CD4-positive, alpha-beta T cell treated with Interleukin-10 for 1 hour (primary cell): ENCODE measurements at places on chromosomes 4 and X.

- DNase-seq, result no peak
Observed at GRCh38 chr4:184937745-184938144, 80.5 kb upstream of the HELT start.

- DNase-seq, result no peak
Observed at GRCh38 chrX:38824176-38824575, 22.9 kb downstream of the MID1IP1 start.

DNA sequence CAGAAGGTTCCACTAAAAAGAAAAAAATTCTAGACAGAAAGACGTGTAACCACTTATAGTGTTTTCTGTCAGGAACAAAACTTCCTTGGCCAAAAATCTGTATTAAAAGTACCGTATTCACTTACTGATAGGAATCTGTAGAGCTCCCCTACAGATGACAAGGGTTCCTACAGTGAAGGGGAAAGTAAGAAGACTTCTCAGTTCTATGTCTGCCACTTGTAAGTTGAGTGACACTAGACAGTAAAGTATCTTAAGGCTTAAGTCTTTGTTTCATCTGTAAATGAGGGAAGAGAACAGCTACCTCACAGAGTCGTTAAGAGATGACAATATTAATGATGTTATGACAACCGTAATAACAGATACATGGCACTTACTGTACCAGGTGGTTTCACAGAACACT, 3.3 kb downstream of the COQ2 start:
- peak; percentile 15 for DNase-seq

DNA sequence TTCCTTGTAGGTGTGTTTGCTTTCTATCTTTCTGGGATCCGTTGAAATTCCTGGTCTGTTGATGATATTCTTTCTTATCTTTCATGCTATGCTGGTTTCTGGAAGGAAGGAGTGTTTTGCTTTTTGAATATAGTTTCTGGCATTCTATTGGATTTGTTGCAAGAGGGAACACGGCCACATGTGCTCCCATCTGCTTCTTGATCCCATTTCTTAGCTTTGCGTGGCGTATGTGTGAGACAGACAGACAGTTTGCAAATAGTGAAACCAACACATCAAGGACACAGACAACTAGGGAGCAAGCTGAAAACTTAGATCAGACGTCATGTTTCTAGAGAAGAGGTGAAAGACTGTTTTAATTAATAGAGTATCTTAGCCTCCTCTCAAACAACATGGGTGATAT, 261.9 kb upstream of the PUDP start:
- DNase-seq, result no peak
